Stimulated activated CD4-positive, alpha-beta T cell treated with anti-CD3 and anti-CD28 coated beads, Interleukin-1b, Interleukin-23, amount 100 ng/mL, for 24 hours (primary cell): ENCODE measurements at places on chromosomes 4 and X.

- no peak for DNase-seq
These were observed 8.0 kb upstream of the CISD2 start for GRCh38 chr4:102860611-102861324.

GRCh38 chr4:14701896-14702295 lies 300.4 kb upstream of the CPEB2 start:
- DNase-seq, result no peak

DNA sequence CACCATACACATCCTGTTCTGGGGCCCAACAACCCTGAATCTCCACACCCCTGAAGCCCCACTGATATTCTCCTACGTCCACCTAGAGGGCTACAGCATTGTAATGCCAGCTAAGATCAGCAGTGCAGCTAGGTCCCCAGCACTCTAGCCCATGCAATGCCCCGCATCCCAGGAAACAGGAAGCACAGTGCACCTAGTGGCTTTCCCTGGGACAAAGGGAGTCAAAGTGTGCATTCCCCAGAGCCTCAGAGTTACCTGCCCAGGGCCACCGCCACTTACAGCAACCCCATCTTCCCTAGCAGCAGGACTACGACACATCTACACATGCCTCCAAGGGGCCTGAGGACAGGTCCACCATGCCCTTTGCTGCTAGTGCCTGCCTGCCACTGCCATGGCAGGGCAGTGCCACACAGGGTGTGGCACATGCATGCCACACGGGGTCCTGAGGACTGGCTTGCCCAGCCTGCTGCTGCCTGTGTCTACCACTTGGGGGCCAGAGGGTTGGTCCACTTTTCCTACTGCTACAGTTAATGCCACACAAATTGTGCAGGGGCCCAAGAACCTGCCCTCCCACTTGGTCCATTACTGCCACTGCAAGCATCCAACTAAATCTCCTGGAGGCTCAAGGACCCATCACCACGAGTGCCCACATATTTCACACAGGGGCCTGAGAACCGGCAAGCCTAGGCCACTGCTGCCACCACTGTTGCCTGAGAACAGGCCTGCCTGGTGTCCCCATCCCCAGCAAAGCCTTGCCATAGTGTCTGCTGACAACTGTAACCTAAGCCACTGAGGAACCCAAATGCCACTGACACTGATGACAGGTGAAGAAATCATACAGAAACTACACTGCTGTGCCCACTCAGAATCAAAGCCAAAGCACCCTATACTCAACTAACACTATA lies 23.7 kb downstream of the TLR6 start:
- no peak for DNase-seq

DNA sequence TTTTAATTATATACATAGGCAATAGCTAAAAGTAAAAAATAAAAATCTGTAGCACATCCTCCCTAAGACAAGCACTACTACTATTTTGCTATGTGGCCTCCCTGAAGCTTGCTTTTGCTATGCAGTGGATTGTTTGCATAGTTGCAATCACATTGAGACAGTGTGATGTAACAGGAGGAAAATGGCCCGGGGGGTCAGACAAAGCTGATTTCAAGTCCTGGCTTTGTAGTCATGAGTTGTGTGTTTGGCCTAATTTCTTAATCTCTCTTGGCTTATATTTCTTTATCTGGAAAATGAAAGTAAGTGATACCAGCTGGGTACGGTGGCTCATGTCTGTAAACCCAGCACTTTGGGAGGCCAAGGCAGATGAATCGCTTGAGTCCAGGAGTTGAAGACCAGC lies 166.6 kb downstream of the LHFPL1 start:
- no peak for DNase-seq

DNA sequence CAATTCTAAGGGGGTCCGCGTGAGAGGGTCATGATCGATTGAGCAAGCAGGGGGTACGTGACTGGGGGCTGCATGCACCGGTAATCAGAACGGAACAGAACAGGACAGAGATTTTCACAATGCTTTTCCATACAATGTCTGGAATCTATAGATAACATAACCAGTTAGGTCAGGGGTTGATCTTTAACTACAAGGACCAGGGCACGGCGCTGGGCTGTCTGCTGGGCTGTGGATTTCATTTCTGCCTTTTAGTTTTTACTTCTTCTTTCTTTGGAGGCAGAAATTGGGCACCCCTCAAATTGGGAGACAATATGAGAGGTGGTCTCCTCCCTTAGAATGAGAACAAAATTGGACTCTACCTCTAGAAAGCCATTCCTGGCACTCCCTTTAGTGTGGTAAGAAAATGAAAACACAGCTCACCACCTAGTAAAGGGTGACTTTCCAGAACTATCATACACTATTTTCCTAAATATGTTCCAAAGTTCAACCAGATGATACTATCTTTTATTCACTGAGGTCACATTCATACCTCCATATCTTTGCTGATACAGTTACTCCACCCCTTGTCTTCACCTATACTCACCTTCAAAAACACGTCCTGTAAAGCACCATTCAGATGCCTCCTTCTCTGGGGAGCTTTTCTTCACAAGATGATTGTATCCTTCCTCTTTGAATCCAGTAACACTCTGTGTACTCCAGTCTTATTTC lies 1058.3 kb upstream of the SLIT2 start:
- no peak for DNase-seq

GRCh38 chr4:165813606-165814005 lies 59.4 kb upstream of the TLL1 start:
- DNase-seq, result no peak

- no peak for DNase-seq
These were observed 1.5 kb upstream of the PAPSS1 start for GRCh38 chr4:107721436-107722100.

- DNase-seq, result no peak
These were observed 46.9 kb upstream of the ATP8A1 start for GRCh38 chr4:42703813-42704212.

- DNase-seq, result no peak
These were observed 36.0 kb upstream of the COX7B2 start for GRCh38 chr4:46945062-46945461.

DNA sequence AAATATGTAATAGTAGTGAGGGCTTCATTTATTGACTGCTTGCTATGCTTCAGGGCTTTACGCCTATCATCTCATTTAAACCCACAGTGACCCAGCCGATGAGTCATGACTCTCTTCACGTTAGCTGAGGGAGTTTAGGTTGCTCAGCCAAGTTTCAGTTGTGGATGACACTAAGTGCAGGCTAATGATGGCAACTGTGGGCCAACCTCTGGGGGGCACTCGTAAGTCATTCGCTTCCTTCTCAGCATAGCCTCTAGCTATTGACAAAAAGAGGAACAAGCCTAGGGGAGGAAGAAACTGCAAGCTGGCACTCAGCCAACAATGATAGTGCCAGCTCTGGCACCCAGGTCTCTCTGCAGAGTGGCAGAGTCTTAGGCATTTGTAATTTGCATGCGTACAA lies 325.0 kb downstream of the ARHGAP10 start:
- DNase-seq, result peak; percentile 30

DNA sequence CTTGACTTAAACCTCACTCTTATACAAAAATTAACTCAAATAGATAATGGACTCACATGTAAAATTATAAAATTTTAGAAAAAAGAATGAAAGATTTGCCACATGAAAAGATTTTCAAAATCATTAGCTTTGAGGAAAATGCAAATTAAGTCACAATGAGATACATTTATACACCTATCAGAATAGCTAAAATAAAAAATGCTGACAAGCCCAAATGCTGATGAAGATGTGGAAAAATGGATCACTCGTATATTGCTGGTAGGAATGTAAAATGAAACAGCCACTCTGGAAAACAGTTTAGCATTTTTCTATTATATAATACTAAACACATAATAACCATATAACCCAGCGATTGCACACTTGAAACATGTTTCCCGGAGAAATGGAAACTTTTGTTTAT lies 316.2 kb downstream of the ANKRD50 start:
- DNase-seq, result no peak

GRCh38 chrX:112651766-112652165 lies 28.0 kb downstream of the LHFPL1 start:
- DNase-seq, result no peak

GRCh38 chr4:151806511-151806927 lies 45.7 kb upstream of the GATB start:
- DNase-seq, result no peak

GRCh38 chr4:82645936-82646565 lies 84.3 kb upstream of the TMEM150C start:
- DNase-seq, result no peak

DNA sequence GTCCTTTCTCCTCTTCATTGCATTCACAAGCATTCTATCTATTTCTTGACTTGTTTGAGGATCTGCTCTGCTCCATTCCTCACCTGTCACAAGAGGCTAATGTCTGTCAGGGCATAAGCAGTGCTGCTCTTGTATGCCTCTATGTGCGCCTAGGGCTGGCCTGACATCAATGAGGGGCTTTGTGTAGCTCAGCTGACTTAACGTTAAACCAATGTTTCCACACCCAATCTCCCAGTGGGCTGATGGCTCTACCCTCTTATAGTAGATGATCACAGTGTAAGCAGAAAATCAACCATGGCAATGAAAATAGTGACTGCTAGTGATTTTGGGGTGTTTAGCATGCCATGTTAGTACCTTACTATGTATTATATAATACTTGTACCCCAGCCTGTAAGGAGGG lies 139.0 kb downstream of the UNC5C start:
- no peak for DNase-seq

- no peak for DNase-seq
These were observed 125.9 kb downstream of the AMELX start for GRCh38 chrX:11419102-11419501.

DNA sequence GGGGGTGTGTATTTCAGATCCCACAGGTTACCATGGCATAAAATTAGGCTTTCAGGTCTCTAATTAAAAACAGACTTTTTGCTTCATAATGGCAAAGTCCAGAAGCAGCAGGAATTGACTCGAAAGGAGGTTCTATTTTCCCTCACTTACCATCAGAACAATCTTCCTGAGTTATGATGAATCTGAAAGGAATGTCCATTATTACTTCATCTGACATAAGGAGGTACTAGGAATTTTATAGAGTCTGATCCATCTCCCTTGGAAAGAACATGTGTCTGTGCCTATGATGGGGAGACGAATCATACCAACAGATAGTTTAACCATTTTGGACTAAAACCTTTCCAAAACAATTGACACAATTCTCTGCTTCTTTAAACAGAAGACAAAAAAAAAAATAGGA lies 206.3 kb upstream of the FGF13 start:
- DNase-seq, result no peak

DNA sequence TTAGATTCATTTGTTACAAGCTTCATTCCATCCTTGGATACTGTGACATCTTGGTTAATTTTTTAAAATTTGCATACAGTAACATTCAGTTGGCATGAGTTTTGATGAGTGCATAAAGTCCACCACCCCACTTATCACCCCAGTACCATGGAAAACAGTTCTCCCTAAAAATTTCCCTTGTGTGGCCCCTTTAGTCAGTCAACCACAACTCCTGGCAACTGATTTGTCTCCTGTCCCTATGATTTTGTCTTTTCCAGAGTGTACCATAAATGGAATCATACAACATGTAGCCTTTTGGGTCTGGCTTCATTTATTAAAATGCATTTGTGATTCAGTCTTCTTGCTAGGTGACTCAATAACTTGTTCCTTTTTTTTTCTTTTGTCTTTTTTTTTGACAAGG lies 29.9 kb downstream of the RP2 start:
- no peak for DNase-seq

DNA sequence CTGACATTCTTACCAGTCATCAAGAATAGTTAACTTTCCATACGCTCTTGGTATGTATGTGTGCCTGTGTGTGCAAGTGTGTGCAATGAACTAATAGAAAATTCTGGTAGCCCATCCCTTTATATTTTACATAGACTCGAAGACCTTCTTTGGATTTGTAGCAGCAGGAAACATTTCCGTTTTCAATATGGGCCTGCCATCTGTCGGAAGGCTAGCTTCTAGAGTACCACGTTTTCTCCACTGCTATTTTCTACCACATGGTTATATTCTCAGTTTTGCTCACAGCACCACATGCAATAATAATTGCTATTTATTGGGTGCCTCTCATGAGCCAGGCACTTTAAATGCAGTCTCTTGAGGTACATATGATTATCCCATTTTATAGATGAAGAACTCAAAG lies 47.9 kb upstream of the PTCHD1 start:
- DNase-seq, result no peak
